ENCODE measurements at places on chromosomes 11 and 22.

DNA sequence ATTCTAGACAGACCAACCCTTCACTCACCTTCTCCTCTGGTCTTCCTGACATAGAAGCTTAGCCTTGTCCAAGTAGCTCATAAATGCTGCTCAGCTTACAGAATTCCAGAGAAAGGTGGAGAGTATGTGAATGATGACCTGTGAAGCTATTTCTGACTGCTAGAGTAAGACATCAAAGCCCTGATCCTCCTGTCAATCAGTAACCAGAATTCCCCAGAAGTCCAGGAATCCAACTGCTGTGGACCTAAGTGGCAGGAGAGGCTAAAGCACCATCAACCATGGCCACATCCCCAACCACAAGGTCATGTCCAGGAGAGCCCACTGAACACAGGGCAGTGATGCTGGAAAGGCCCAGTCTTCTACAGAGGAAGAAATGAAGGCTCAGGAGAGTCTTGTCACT is 2.6 kb downstream of the OR51G2 start:
- no peak for DNase-seq

DNA sequence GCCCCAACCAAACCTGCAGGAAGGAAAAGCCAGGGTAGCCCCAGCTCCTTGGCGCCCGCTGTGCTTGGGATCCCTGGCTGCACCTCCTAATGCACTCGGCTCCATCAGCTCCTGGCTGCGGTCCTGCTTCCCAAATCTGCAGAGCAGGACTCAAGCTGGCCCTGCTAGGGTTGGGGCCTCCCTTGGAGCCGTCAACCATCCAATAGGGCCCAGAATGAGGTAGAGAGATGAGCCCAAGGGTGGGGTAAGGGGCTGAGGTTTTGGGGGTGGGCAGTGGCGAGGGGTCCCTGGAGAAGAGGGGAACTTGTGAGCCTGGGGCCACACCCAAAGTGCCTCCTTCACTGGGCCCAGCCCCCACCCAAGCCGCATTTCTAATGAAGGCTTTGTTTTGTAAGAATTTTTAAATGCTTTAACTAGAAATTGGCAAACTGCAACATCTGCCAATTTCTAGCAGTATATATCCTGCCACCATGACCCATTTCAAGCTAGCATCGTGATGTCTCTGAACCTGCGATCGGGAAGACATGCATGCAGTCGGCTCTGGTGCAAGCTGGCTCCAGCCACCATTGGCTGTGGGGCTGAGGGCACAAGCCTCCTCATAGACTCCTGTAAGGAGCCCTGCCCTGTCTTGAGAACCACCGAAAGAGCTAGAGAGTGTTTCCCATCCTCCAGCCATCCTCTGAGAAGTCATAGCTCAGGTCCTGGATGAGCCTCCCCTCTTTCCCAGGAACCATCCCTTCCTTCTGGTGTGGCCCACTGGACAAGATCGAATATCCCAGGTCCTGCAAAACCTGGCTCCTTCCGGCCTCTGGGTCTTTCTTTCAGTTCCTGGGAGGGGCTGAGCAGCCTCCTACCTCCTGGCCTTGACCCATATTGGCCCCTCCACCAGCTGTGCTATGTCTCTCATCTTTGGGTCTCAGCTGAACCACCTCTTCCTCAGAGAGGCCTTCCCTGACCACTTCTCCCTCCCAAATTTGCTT is 15.5 kb downstream of the C1QTNF6 start:
- no peak for DNase-seq

GRCh38 chr11:37896016-37896415 is 1298.0 kb upstream of the RAG2 start:
- DNase-seq = no peak

DNA sequence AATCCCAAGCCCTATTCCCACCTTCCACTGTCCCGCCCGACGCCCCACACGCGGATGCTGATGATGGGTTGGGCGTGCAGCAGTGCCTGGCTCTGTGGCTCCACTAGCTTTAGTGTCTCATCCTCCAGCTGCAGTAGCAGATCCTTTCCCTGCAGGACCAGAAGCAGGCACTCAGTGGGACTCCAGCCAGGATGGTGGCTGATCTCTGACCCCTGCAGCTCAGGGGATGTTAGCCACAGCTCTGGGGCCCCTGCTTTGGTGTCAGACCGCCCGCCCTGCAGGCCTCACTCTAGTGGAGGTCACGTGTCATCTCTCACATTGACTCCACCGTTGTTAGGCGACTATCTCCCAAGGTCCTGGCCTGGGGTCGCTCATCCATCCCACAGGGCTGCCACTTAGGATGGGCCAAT is 11.8 kb downstream of the SMPD1 start:
- DNase-seq = no peak

DNA sequence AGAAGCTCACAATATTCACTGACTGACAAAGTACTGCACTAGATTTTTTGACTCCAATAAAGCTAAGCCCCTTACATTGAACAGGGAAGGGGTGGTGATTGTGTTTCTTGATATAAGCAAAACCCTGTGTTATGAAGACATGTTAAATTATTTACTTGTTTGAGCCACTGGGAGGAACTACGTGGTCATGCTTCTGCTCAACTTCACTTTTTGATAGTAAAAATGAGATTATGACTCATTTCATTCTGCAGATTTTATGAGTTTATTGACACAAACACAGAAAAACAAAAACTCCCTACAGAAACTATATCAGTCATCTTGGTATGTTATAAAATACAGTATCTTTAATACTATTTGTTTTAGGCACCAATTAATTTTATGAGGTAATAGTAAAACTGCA is 124.7 kb downstream of the CADM1 start:
- DNase-seq = no peak

DNA sequence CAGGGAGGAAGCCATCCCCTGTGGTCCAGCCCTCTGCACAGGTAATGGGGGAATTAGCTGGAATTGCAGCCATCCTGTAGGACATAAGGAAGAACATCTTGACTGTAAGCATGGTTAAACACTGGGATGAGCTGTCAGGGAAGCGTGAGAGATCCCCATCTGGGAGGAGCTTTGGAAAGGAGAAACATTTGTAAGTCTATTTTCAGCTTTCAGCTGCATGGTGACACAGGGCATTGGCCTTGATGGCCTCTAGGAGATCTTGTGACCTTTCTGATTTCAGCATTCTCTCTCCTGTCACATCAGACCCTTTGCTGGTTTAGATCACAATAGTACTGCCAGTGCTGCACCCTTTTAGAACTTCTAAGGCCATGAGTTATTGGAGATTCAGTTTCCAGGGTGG is 47.1 kb downstream of the BCR start:
- DNase-seq = no peak

- no peak for DNase-seq
These were observed 26.5 kb downstream of the SYT13 start for GRCh38 chr11:45259592-45259991.

DNA sequence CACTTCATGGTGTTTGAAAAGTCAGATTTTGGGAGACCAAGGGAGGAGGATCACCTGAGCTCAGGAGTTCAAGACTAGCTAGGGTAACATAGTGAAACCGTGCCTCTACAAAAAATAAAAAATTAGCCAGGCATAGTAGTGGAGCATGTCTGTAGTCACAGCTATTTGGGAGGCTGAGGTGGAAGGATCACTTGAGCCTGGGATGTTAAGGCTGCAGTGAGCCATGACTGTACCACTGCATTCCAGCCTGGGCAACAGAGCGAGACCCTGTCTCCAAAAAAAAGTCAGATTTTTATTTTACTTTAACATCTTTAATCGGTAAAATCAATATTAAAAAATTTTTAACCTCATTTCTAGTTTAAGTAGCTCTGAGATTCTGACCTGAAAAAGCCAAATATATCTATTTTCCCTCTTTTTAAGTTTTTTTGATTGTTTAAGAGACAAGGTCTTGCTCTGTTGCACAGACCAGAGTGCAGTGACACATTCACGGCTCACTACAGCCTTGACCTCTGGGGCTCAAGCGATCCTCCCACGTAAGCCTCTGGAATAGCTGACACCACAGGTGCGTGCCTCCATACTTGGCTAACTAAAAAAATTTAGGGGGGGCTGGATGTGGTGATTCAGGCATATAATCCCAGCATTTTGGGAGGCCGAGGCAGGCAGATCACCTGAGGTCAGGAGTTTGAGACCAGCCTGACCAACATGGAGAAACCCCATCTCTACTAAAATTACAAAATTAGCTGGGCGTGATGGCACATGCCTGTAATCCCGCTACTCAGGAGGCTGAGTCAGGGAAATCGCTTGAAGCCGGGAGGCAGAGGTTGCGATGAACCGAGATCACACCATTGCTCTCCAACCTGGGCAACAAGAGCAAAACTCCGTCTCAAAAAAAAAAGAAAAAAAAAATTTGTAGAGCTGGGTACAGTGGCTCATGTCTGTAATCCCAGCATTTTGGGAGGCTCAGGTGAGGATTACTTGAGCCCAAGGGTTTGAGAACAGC is 48.4 kb downstream of the SFI1 start:
- no peak for DNase-seq

DNA sequence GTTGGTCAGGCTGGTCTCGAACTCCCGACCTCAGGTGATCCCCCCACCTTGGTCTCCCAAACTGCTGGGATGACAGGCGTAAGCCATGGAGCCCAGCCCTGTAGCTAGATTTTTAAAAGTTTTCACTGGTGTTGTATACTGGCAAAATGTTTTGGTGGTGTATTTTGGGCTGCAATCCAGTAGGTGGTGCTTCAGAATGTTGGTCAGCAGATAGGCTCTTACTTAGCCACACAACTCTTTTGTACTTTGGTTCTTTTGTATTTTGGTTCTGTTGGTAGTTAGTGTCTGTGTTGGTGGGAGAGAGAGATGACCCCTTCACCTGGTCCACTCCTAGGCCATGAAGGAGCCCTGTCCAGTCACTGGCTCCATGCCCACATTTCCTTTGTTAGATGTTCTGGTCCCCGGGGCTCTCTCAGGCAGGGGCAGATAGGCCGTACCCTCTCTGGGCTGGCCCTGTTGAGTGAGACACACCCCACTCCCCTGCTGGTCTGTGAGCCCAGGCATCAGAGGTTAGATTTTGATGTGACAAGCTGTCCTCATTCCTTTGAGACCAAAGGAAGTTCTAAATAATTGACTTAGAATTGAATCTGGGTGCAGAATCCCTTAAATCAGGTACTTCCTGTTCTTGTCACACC is 123.8 kb downstream of the DDX10 start:
- no peak for DNase-seq

DNA sequence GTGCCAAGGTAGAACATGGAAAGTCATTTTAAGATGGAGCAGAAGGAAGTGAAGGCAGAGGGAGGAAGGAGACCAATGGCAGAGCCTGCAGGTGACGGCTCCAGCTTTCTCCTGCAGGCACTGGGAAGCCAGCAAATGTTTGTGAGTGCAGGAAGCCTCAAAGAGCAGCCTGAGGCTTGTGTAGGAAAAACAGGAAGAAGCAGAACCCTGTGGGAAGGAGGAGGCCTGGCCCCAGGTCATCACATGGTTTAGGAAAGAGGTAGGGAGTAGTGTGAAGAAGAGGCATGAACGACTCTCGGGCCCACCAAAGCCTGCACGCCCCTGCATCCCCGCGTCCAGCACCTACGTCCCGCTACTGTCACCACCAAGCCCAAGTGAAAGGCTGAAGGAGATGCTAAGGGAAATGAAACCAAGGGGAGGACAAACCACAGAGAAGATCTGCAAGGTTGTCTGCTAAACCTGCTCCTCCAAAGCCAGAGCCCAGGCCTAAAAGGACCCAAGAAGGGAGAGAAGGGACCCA is 151.5 kb downstream of the CHST1 start:
- no peak for DNase-seq

- DNase-seq = no peak
These were observed 16.5 kb upstream of the DGCR8 start for GRCh38 chr22:20063271-20064139.

DNA sequence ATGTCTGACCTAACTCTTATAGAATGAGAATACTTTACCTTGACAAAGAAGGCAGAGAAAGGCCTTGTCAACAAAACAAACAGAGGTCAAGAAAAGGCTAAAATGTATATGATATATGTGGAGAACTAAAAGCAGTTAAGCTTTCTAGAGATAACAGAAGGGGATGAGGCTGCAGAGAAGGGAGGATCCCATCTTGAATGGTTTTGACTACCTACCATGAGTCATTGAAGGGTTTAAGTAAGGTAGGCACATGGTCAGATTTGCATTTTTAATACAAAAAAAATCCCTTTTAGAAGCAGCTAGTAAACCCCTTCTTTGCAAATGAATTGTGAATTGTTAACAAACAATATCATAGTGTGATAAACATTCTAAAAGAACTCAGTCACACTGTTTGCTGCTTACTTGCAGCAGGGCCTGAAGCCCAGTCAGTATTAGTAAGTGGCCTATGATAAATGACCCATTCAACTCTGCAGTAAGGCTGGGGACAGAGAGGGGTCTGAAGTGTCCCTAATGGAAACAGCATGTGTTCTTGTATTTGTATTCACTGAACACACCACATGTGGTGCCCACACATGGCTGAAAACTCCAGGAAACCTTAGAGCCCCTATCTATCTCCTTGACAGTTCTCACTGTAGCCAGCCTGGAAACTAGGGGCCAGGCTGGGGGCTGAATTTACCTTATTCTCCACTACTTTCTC is 328.8 kb upstream of the PITPNB start:
- no peak for DNase-seq

Data from GOT3 (cell line).